ENCODE measurements at places on chromosomes 3 and 15.

DNA sequence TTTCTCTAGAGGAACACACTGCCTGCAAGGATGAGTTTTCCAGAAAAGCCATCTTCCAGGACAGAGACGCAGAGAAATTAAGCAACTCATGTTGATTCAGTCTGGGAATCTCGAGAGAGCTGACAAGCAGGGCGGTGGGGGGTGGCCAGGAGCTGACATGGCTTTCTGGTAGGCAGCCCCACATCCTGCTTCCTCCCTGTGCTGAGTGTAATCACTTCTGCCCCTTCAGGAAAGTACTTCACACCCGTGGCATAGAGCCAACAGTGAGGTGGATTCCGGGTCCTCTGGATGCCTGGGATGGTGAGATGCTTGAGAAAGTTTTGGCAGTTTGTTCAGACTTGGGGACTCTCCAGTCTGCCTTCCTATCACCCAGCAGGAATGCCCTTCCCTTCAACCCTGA lies 221.1 kb downstream of the SLCO3A1 start:
- peak; percentile 10 for DNase-seq

DNA sequence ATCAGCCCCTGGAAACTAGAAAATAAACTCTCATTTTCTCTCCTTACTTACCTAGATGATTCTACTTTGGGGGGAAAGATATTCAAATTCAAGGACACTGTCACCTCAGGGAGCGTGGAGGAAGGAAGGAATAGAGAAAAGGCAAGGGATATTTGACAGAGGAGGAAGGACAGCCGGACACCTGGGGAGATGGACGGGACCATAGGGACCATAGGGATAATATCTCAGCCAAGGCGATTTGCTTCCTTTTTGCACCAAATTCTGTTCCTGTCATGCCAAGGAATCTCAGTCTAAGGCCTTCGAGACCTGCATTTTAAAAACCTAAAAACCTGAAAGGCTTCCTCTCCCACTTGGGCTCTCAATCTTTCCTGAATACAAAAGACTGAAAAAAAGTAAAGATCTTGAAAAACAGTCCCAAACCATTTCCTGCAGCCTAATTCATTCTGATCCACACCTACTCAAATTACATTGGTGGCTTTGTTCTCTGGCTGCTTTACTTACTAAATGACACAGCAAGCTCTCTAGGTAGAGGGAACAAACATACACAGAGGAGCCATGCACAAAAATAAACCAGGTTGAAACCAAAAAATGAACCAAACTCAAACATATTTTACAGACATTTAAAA lies 73.9 kb upstream of the SLC24A5 start:
- DNase-seq: no peak

DNA sequence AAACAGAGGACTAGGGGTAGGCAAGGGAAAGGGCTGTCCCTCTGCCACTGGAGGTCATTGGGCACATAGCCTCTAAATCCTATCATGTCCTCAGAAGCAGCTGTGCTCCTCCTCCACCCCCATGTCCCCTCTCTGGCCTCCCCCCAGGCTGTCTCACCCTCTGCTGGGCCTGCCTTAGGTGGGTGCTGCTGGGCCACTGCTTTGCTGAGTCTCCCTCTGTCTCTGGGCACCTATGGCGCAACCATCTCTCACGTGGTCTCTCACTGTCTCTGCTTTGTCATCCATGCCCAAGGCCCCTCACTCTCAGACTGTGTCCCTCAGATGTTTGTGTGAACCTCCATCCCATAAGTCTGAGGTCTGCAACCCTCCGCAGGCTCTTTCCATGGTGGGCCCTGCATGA lies 35.0 kb upstream of the IQCF6 start:
- DNase-seq: no peak

- no peak for DNase-seq
Measured at GRCh38 chr15:80706161-80706560, 11.1 kb downstream of the ABHD17C start.

DNA sequence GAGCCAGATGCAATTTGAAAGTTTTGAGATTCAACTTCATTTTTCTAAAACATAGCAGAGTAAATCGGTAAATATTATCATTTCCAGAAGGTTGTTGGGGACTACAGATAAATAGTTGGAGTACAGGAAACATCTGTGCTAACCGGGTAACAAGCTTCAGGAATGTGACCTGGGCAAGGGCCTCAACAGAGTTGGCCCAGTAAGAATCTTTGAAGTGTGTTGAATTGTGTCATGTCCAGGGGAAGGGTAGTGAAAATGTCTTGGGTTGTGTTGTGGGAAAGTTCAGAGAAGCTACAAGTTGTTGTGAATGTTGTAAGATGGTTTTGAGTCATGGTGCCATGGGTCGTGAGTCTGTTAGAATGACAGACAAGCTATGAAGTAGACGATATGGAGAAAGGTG lies 35.7 kb downstream of the SQOR start:
- DNase-seq: no peak

DNA sequence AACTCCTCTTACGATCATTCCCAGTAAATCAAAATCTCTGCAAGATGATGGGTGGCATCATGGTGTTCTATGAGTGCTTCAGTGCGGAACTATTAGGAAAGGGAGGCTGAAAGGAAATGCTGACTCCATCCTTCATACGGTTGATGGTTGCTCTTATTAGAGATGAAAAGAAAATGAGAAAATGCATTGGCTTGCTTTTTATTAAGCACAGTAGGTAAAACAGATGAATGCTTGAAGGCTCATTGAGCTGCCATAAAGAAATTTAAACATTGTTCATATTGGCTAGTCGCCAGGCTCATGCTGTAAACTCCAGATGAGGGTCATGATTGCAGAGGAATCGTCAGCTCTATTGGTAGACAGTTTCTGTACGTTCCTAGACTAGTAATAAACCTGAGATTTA lies 115.8 kb downstream of the EPHA3 start:
- no peak for DNase-seq

- DNase-seq: no peak
Measured at GRCh38 chr3:105246536-105246935, 120.2 kb upstream of the ALCAM start.

- no peak for DNase-seq
Measured at GRCh38 chr3:7254251-7254650, 393.3 kb downstream of the GRM7 start.

- DNase-seq: no peak
Measured at GRCh38 chr3:119551598-119551997, 7.8 kb downstream of the CD80 start.

DNA sequence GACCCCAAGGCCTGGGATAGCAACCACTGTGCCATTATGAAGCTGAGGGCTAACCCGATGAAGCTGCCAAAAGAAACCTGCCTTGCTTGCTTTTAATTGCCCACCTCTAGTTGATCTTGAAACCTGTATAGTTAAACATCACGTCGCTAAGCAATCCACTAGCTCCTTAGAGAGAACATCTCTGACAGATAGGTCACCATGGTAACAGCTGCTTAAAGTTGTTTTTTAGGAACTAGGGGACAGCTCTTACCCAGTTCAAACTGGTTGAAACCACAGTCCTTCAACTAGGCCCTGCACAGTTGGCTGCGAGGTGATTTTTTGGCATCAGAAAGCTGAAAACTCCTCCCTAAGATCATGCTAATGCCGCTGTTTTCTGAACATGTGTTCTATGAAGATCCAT lies 135.7 kb downstream of the EBLN2 start:
- no peak for DNase-seq

DNA sequence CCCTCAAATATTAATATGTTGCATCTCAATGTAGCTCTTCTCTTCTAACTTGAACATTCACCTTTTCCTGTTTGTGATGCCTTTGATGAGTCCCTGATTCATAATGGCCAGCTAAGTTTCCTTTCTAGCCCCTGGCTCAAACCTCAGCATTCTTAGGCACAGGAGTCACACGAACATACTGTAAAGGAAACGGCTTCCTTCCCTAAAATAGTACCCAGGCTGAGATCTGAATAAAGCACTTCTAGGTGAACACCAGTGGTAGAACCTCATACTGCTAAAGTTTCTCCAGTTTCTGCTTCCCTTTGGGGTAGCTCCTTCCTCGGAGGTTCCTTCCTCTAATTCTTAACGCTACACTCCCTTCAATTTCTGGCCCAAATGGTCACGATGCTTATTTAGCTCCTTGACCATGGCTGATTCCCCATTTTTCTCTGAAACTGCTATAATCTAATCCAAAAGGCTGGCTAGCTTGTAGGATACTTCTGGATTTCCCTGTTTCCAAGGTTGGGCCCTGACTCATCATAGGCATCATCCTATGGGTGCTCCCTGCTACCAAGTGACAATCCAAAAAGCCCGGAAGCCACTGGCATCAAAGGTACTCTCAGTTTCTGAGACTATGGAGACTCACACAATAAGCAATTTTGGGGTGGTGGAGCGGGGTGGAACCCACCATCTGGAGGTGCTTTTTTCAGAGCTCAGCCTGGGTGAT lies 2.4 kb downstream of the ANAPC13 start:
- DNase-seq: no peak

DNA sequence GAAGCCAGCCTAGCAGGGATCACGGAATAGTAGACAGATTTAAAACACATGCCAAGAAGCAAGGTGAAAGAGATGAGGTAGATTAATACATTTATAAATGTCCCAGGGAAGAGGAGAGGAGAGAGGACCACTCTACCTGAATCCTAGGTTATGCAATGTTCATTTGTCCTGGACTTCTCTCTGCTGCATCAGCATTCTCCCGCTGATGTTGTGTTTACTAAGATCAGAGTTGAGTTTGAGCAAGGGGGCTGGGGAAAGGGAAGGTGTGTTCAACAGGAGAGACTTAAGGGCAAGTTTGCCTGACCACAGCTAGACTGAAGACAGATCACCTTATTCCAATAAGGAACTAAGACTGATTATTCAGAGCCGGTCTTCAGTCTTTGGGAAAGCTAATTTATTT lies 1.1 kb upstream of the KPNA1 start:
- DNase-seq: no peak

DNA sequence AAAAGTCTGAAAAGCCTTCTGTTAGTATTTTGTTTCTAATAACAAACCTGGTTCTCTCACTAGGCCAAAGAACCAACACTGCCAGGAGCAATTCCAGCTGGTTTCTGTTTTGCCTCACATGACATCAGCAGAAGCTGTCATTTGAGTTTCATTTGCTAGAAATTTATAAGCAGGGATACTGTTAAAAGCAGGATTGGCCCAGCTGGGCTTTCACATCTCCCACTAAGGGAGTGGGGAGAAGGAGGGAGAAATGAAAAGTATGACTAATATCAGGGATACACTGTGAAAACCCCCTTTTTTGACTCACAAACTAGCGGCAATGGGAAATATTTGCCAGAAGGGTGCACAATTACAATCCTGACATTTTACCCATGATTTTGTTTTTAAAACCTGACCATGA lies 5.3 kb downstream of the CCDC80 start:
- DNase-seq: no peak

DNA sequence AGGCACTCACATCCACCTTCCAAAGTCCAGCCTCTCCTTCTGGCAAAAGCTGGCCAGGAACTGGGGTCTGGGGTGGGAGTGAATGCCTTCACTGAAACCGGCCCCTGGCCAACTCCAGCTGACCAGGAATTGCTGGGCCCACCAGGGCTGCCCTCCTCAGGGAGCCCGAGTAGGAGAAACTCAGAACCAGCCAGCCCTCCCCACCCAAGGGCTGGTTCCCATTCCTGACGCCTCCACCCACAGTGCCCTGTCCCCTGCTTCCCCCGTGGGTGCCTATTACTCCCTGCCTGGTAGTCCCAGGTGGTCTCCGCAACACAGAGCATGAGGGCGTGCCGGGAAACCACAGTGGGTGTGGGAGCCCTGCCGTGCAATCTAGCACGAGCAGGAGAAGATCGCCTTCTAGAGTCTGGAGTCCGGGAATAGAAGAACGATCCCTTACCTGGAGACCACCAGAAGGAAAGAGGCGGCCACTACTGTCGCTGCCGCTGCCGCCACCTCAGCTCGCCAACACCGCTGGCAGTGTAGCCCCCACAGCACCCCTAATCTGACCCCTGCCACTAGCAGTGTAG lies 178.8 kb downstream of the POTEB3 start:
- no peak for DNase-seq

DNA sequence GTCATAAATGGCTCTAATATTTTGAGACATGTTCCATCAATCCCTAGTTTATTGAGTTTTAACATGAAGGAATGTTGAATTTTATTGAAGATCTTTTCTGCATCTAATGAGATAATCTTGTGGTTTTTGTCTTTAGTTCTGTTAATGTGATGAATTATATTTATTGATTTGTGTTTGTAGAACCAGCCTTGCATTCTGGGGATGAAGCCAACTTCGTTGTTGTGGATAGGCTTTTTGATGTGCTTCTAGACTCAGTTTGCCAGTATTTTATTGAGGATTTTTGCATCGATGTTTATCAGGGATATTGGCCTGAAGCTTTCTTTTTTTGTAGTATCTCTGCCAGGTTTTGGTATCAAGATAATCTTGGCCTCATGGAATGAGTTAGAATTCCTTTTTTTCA lies 72.0 kb upstream of the CD96 start:
- DNase-seq: no peak

DNA sequence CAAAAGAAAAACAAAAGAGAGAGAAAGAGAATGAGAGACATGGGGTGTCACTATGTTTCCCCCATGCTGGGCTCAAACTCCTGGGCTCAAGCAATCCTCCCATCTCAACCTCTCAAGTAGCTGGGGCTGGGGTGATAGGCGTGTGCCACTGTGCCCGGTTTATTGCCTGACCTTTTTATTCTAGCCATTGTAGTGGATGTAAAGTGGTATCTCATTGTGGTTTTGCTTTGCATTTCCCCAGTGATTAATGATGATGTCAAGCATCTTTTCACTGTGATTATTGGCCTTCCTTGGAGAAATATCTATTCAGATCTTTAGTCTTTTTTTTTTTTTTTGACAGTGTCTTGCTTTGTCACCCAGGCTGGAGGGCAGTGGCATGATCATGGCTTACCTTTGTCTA lies 37.7 kb upstream of the GK5 start:
- no peak for DNase-seq

DNA sequence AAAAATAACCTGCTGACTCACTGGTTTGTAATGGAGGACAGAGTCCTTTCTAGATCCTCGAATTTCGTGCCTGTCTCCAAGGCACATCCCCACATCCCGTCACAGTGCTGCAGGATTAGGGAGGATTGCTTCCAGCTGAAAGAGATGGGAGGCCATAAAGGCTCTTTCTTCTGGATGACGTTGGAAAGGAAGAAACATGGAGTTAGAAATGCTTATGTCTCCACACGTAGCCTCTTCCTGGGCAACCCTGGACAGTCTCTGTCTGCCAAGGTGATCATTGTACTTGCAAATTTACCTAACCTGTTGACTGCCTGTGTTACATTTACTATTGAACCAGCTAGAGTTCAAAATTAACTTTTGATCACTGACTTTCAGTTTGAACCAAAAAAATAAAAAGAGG lies 27.6 kb upstream of the VILL start:
- no peak for DNase-seq

GRCh38 chr3:49238274-49239127 lies 38.5 kb downstream of the C3orf62 start:
- DNase-seq: peak; percentile 2

- no peak for DNase-seq
Measured at GRCh38 chr15:95994418-95994817, 336.1 kb upstream of the NR2F2 start.
